ENCODE measurements at places on chromosomes 16 and 17.

DNA sequence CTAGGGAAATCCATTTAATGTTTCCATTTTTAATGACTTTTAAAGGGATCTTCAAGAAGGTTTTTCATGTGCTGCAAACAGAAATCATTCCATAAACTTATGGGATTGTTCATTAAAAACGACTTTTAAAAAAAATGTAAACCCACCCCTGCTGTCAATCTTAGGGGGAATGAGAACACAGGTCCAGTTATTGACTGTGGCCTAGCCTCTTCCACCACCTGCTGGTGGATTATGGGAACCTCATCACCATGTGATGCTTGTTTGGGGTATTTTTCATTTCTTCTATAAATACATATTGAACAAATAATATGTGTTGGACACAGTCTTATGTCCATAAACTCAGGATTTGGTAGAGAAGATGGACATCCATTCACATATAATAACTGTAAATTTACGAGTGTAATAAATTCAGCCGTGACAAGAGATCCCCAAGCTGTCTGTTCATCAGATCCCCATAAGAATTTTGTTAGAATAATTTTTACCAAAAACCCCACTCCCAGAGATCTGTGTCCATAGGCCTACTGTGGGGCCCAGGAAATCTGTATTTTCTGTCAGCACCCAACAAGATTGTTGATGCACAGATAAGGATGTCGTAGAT, 42.0 kb upstream of the TMC5 start:
- DNase-seq: no peak

- DNase-seq: no peak
Measured at GRCh38 chr16:85512808-85513115, 100.4 kb upstream of the GSE1 start.

- DNase-seq: no peak
Measured at GRCh38 chr17:58535431-58535830, 21.0 kb upstream of the MTMR4 start.

- no peak for DNase-seq
Measured at GRCh38 chr16:2299915-2300192, 31.9 kb upstream of the RNPS1 start.

DNA sequence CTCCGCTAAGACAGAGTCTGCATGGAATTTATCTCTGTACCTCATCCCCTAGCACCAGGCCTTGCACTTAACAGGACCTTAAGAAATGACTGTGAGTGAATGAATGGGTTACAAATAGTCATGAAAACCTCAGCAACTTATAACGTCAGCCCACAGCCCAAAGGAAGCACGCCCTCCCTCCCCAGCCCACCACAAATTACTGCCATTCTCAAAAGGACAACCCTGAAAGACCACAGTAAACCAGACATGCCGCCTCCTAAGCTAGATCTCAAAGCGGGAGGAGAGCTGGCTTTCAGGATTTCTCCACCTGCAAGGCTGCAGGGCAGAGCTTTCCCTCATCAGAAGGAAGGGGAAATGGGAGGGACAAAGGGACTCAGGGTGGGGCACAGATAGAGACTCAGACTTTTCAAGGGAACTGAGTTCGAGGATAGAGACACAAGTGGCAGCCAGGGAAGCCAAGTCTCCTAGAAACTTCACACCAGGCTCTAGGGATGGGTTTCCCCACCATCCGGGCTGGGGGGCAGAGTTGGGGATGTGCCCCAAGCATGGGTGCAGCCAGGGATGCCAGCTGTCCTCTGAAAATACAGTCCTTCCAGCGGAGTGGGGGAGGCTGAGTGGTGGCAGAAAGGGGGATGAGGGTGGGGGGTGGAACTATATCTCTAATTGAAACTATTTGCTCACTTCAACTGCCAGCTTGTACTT, 56.7 kb downstream of the PLXDC1 start:
- no peak for DNase-seq

GRCh38 chr17:81514489-81514738, 1.8 kb upstream of the ACTG1 start:
- no peak for DNase-seq

DNA sequence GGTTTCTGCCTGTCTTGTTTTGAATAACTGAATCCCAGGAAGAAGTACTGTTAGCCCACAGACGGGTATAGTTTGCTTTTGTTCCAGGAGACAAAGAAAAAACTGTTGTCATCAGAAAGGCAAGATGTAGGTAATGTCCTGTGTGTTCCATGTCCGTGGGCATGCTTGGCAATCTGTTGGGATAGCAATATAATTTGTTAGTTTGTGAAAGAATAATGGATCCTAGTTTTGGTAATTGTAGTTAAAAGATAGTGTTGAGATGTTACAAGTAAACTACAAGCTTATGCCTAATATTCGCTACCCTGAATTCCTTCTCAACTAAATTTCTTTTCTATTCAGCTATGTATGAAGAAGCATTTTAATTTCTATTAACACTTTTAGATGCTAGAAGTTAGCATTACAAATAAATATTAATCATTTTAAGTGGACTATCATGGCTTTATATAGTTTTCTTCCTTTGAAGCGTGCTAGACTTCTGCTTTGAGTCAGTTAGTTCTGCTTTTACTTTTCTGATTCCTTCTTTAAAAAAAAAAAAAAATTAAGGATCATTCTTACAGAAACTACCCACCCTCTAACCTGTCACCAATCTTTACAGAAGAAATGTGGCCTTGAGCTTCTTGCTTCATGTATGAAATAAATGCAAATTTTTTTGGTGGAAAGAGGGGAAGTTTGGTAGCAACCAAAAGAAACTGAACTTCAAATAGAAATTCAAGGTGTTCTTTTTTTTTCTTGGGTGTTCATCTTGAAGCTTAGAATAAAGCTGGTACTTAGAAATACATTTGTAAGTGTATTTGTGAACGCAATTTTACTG, 2.4 kb downstream of the EVI2A start:
- DNase-seq: no peak

GRCh38 chr17:72594248-72594647, 473.4 kb downstream of the SOX9 start:
- no peak for DNase-seq

GRCh38 chr16:14286368-14287230, 215.5 kb downstream of the MRTFB start:
- no peak for DNase-seq

- DNase-seq: no peak
Measured at GRCh38 chr16:11669380-11670146, 1.3 kb downstream of the SNN start.

- DNase-seq: no peak
Measured at GRCh38 chr16:68869492-68870088, 26.3 kb downstream of the TANGO6 start.

DNA sequence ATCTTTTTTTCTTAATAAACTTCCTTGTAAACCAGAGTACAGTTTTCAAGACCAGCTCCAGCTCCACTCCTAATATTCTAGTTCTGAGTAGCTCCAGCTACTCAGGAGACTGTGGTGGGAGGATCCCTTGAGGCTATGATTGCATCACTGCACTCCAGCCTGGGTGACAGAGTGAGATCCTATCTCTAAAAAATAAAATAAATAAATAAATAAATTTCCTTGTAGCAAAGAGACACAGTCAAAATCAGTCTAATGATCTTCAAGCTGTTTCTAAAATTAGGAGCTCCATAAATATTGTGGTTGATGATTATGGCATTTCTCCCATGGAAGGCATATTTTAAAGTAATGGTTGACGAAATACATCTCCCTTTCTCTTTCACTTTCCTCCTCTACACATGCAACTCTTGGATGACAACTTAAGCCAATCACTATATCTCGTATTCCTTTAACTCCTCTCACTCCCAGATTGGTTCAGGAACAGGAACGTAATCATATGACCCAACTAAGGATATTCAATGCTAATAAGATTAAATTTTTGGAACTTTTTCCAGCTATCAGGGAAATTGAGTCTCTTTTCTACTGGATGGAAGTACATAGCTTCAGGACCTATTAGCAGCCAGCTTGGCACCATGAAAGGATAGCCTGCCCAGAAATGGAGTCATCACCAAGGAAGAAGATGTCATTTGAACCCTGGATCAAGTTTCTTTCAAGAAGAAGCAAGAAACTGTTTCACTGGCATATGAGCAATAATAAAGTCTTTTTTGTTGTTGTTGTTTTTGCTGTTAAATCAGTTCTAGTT, 42.1 kb upstream of the TAOK1 start:
- DNase-seq: no peak

DNA sequence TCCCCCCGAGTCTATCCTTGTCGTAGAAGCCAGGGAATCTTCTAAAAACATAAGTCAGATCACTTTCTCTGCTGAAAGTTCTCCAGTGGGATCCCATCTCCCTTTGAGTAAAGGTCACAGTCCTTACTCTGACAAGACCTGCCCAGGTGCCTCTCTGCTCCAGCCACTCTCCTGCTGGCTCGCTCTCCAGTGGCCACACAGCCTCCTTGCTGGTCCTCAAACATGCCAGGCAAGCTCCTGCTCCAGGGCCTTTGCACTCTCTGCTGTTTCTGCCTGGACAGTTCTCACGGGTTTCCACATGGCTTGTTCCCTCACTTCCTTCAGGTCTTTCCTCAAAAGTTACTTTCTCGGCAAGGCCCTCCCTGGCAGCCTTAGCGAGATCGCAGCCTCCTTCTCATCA, 3.4 kb downstream of the B9D1 start:
- DNase-seq: no peak
